ENCODE measurements at places on chromosomes 16 and 17.

DNA sequence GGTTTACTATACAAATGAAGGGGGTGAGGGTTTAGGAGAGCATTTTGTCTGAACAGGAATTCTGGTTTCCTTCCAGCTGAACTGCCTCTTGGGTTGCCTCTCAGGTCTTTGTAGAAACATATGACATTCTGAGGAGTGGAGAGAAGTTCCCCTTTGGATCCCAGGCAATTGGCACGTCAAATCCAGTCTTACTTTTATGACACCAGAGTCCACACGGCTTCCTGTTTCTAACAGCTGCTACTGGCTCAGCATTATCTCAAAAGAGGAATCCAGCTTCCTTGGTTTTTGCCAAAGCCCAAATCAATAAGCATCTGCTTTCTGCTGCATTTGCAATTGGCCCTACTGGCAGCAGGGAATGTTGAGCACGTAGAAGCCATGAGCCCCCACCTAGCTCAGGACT is 97.6 kb upstream of the FAM20A start:
- DNase-seq = no peak

DNA sequence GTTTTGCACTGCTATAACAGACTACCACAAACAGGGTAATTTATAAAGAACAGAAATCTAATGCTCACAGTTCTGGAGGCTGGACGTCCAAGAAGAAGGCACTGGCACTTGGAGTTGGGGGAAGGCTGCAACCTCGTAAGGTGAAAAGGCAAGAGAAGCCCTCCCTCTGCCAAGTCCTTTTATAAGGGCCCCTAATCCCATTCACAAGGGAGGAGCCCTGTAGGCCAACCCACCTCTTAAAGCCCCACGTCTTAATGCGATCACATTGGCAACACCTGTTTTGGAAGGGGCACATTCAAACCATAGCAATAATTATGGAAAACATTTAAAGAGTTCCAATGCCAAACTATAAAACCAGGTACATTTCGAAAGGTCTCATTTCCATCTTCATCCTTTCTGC is 5.2 kb downstream of the PKD1L3 start:
- no peak for DNase-seq

DNA sequence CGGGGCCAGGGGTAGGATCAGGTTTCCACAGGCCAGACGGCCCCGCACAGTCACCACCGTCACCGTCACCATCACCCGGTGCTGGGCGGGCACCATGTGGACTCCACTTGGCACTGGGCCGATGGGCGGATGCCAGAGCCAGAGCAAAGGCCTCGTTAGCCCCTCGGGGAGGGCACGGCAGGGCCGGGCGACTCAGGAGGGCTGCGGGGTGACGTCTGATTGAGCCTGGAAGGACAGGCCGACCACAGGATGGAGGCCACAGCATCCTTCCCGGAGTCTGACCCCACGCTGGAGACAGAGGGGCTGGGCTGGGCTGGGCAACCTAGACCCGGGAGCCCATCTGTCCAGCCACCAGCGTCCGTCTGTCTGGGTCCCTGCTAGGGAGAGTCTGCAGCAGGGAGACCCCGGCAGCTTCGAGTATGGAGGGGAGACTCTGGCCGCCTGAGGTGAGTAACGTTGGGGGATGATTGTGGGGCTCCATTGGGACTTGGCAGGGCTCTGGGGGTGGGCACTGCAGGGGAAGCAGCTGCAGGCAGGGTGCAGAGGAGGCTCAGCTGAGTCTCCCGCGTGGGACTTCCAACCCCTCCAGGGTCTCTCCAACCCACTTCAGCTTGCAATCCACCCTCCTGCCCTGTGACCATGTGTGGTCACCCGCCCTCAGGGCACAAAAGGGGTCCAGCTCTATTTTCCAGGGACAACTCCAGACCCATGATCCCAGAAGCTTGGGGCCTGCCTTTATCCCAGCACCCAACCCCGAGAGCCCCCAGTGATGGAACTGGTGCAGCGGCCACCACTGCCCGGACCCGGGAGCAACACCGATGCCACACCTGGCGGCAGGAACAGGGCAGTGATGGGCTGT is 22.6 kb downstream of the SLC25A10 start:
- no peak for DNase-seq

DNA sequence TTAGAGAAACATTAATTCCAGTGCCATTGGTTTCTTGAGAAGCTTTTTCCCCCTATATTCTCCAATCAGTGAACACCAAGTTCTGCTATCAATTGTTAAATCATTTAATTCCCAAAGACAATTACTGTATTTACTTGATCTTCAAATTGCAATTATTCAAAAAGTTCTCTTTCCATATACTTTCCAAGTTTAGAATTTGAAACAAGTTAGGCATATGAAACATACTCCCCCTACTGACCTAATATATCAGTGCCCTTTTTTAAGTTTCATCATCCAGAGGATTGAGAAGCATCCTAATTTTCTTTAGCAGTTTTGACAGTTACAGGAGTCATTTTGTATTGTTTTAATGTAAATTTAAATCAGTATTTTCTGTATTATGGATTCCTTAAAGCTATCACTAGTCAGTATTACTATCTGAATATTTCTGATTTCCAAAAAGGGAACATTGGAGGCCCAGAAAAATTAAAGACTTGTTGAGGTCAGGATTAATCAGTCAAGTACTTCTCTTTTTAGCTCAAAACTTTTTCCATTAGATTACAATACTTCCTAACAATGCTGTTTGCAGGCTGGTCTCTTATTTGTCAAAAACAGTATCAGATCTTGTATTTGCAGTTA is 16.3 kb downstream of the MEIOC start:
- no peak for DNase-seq

- DNase-seq = peak; percentile 79
Observed at GRCh38 chr16:56675685-56676210, 6.1 kb downstream of the MT1H start.

DNA sequence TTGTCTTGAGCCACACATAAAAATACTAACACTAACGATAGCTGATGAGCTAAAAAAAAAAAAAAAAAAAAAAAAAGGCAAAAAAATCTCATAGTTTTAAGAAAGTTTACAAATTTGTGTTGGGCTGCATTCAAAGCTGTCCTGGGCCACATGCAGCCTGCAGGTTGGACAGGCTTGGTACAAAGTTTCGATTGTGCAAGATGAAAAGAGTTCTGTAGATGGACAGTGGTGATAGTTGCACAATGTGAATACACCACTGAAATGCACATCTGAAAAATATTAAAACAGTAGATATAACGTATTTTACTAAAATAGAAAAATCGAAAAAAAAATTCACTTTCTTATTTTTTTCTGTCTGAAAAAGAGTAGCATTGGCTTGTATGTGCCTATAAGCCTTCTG is 42.9 kb downstream of the AMFR start:
- no peak for DNase-seq

DNA sequence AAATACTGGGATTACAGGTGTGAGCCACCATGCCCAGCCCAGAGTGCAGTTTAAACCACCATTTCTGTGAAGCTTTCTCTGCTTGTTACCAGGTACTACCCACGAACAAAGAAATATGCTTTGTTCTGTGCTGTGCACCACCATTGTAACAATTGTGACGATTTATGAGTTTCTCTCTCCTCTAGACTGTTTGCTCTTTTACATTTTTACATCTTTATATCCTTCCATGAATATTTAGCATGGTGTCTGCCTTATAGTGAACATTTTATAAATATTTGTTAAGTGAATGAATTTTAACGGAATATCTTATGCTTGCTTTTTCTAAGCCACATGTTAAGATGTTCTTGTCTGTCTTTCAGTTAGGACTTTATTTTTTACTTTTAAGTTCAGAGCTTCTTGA is 60.3 kb downstream of the OMG start:
- DNase-seq = no peak

GRCh38 chr17:14442798-14443528 is 142.1 kb downstream of the HS3ST3B1 start:
- no peak for DNase-seq

DNA sequence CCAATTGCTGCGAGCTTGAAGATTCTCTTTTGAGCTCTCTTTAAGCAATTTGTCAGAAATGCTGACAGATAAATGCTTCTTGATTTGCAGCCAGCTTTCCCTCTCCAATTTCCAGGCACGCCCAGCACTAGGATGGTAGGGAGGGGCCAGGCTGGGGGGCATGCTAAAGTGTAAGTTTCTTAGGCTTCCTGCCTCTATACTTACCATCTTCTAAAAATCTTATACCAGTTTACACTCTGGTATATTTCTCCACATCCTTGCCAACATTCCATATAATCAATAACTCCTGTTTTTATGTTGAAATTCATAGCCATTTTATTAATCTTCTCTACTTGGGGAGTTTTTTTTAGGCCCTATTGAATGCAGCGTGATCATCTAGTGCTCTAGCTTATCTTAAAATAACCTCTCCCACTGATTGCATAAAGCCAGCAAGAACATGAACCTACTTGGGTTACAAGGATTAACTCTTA is 17.5 kb downstream of the ACSF2 start:
- no peak for DNase-seq

DNA sequence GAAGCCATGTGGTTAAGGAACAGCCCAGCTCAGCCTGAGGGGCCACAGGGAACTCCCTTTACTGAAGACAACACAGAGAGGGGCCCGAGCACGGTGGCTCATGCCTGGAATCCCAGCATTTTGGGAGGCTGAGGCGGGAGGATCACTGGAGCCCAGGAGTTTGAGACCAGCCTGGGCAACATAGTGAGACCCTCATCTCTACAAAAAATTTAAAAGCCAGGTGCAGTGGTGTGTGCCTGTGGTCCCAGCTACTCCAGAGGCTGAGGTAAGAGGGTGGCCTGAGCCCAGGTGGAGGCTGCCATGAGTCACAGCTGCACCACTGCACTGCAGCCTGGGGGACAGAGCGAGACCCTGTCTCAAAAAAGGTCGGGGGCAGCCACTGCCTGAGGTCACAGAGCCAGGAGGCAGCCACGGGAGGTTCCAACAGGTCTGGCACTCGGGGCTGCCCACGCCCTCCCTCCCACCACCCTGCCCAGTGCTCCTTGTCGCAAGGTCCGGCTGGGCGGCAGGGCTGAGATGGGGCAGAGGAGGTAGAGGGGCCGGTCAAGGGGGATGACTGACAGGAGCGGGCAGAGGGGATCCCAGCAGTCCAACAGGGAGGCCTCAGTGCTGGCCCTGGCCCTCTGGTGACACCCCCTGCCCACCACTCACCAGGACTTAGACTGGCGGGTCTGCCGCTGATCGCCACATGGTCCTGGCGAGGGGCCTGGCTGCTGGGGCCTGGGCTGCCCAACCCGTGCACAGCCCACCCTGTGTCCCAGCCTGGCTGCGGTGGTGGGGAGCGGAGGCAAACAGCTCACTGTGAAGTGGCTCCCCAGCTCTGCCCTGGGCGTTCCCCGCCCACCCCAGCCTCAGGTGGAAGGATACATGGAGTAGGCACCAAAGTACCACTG is 3.4 kb downstream of the CYBA start:
- no peak for DNase-seq

GRCh38 chr17:7878234-7878633 is 10.4 kb upstream of the CHD3 start:
- DNase-seq = no peak

DNA sequence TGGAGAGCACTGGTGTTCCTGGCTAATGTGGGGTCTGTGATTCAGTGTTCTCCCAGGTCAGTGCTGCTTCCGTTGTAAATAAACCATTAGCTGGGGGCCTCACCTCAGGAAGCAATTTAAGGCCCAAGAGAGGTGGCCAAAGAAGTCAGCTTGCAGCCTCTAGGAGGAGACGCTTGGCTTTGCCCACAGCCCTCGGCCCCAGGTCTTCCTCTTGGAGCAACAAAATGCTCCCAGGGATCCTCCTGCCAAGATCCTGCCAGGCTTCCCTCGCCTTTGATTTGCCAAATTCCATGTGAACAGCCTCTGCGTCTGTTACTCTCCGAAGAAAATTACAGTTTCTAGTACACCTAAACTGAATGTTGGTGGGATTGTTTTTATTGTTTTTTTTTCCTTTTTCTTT is 62.4 kb upstream of the TBX2 start:
- no peak for DNase-seq

DNA sequence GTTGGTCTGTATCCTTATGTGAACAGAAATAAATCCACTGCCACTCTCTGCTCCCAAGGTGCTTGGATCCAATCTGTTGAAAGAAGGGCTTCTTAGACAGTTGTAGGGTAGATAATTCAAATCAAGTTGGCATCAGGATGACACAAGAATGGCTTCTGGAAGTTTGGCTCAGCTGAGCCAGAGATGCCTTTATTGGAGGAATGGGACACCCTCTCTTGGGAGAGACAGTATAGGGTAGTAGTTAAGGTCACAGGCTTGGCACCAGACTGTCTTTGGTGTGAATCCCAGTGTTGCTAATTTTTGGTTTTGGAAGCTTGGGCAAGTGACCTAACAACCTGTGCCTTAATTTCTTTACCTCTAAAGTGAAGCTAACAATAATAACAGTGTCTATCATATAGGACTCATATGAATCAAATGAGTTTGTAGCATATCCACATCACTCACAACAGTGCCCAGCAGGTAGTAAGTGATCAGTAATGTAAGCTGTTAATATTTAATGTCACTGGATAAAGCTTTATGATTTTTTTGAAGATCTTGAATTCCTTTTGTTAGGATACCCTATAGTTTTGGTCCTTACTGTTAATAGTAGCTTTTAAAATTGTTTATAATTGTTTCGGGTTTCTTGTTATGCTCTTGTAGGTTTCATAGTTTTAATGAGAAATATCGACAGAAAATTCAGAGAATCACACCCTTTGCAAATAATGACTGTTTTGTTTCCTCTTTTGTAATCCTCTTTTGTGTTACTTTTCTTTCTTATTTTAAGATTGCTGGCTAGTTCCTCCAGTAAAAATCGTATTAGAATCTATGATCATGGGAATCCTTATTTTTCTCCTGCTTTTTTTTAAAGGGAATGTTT is 19.1 kb downstream of the ZNRF1 start:
- DNase-seq = no peak

GRCh38 chr17:67891481-67892119 is 66.3 kb downstream of the BPTF start:
- no peak for DNase-seq

DNA sequence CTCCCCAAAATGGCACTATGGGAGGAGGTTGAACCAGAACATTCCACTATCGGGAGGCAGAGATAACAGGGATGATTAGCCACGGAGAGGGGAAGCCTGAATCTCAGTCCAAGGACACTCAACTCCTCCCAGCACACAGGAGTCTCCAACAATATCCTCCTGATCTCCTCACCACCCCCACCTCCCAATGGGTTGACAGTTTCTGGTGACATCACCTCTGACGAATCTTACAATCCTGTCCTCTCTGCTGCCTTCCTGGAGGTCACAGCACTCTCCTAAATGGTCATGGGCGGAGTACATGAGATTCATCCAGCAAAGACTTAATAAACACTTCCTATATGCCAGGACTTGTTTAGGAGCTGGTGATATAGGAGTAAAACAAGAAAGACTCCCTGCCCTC is 80.9 kb downstream of the SLC6A2 start:
- DNase-seq = no peak

- no peak for DNase-seq
Observed at GRCh38 chr17:44438636-44439035, 49.2 kb upstream of the ITGA2B start.
